ENCODE measurements at places on chromosomes 5 and 9.

- no peak for DNase-seq
Observed at GRCh38 chr5:73115399-73116051, 4.8 kb upstream of the TMEM171 start.

GRCh38 chr5:38258319-38259061, at the start of gene EGFLAM:
Gene EGFLAM (plus strand): TSS chr5:38258559. CDS start chr5:38258755, 196 bp downstream.
- DNase-seq: peak; percentile 66

DNA sequence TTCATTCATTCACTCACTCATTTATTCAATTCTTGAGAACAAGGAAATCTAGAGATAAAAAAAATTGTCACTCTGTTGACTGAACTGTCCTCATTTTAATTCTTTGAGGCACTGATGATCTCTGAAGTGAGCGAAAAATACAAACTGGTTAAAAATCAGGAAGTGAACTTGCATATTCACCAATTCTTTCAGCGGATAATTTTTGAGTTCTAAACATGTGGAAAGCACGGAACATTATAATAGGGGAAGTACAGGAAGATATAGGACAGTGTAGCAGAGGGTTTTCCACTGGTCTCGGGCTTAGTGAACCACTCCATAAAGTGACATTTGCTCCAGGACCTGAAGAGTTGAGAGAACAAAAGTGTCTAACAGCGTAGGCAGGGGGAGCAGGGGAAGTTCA, 169.5 kb downstream of the TLR4 start:
- no peak for DNase-seq

DNA sequence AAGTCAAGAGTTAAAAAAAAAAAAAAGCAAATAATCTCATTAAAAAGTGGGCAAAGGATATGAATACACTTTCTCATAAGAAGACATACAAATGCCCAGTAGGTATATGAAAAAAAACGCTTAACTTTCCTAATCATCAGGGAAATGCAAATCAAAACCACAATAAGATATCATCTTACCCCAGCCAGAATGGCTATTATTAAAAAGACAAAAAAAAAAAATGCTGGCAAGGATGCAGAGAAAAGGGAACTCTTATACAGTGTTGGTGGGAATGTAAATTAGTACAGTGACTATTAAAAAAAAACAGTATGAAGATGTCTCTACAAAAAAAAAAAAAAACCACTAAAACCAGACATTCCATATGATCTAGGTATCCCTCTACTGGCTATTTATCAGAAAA, 79.4 kb downstream of the LPAR1 start:
- DNase-seq: no peak

DNA sequence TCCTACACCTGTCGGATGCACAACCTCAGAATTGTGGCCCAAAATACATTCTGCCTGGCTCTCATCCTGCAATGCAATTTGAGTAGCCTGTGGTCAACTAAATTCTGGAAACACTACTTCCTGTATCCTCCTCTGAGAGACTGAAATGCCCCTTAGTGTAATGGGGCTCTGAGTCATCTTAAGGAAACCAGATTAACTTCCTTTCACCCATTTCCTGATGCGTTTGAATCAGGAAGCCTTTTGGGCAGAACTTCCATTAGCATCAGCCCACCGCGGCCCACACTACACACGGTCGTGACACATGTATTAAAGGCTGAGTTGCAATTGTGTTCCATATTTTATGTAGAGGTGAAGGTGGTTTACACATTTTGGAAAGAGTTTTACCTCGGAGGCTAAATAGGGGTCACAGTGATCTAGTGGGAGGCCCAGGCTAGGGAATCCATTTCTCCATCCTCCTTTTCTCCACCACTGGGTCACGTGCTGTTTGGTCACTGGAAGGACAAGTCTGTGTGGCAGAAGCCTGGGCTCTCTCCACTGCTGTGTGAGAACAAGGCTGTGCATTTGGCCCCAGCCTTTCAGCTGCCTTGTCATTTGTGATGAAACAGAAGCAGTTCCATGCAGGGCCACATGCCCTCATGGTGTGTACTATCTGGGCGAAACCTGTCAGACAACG, 55.9 kb downstream of the DAP start:
- no peak for DNase-seq

DNA sequence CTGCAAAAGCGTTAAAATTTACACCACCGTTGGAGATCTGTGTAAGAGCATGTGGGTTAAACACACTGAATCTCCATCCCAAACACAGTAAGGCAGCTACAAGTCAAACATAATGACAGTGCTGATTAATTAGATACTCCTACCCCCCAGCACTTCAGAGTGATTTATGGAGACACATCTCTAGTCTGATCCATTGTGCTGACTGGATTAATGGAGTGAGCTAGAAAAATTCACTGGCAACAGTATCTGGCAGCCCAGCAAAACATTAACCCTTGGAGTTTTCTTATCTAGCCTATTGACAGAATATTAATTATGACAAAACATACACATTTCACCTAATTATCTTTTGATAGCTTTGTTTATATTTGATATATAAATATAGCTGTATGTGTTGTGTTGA, 188.6 kb upstream of the ISL1 start:
- peak; percentile 21 for DNase-seq

DNA sequence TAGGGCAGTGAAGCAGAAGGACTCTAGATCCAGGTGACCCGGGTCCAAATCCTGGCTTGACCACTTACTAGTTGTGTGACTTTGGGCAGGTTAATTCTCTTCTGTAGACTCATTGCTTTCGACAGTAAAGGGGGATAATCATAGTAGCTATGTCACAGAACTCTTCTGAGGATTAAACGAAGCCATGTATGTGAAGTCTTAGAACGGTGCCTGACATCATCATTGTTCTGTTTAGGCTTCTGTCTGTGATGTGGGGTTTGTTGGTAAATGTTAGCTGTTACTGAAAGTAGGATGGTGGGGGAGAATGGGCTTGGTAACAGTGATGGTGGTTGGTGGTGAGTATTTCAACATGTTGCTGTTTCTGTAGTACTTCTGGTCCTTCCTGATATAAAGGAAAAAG, 73.7 kb downstream of the MAP1B start:
- no peak for DNase-seq

DNA sequence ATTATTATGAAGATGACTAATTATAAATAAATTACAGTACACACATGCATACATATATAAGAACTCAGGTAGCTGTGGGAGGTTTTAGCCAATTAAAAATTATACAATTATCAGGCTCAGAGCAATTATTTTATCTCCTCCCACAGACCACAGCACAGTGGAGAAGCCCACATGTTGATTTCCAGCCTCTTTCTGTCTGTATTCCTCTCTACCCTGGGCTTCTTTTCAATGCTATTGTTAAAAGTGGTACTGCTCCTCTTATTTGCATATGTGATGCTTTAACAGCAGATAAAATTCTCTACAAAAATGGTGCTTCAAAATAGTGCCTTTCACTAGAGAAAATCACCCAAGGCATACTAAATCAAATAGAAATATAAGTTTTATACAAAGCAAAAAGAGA, 218.7 kb downstream of the NFIB start:
- DNase-seq: no peak

DNA sequence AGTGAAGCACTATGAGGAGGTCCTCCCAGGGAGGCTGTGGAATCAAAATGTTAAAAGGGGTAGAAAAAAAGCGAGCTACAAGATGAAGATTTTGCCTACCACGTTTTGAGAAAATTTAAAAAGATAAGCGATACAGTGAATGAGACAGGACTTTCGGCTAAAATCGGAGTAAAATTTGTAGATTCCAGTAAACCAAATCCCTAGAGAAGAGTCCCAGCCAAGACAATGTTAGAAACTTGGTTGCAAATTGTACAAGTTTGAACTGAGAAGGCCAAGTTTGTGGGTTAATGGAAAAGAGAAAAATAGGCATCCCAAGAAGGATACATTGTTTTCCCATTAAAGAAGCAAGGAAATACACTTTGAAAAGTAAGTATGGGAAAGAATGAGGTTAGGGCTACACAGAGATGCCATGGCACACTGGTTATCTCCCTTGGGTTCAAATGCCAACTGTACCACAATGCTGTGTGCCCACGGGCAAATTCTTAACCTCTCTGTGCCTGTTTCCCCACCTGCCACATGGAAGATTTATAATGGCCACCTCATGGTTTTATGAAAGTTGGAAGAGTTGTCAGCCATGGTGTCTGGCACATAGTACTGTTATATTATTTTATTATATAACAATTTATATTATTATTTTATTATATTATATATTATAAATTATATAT, 16.2 kb upstream of the MGAT1 start:
- no peak for DNase-seq

- DNase-seq: no peak
Observed at GRCh38 chr5:119347991-119348390, 7.8 kb upstream of the TNFAIP8 start.

- DNase-seq: peak; percentile 50
Observed at GRCh38 chr9:18568973-18569372, 95.0 kb downstream of the ADAMTSL1 start.

- no peak for DNase-seq
Observed at GRCh38 chr5:33362915-33363314, 77.8 kb upstream of the TARS1 start.

DNA sequence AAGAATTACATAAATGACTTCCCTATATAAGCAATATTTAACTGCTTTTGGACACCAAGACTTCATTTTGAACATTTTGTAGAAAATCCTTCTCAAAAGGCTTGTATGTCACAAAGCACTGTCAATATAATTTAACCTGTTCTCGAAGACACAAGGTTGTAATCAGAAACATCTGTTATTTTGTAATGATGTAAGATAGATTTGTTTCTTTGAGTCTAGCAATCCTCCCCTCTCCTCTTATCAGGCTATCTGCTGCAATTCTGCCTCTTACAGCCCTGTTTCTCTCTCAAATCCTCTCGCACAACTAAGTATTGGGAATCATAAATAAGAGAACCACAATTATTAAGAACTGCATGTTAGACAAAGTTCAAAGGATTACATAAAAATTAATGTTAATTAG, 18.6 kb upstream of the TARS1 start:
- DNase-seq: no peak

- DNase-seq: peak; percentile 18
Observed at GRCh38 chr5:81825237-81825636, 74.3 kb upstream of the SSBP2 start.

- no peak for DNase-seq
Observed at GRCh38 chr5:120293796-120294195, 170.3 kb upstream of the PRR16 start.

GRCh38 chr5:14776602-14777001, 95.0 kb downstream of the ANKH start:
- DNase-seq: no peak

DNA sequence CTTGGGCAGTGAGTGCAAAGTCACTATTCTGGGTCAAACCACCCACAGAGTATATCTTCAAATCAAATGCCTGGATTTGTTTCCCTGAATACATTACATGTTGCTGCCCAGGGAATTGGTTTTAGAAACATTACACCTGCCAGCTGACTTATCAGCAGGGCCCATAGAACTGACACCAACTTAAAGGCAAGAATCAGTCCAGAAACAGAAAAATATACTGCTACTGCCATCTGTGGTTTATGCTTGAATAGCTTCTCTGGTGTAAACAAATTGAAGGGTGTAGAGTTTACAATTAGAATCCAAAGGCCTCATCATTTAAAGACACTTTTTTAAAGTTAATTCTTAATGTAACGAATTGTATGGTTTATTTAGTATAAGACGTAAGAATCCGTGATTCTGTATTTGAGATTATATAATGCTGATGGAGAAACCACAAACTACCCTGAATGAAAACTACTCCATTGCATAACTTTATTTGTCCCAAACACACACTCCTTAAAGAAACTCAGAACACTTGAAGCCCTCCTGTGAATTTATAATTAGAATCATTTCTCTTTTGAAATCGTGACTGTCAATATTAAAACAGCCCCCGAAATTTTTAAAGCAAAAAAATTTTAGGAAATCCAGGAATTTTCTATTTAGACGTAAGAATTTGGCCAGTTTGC, 6.2 kb downstream of the NR6A1 start:
- peak; percentile 78 for DNase-seq

GRCh38 chr5:62506659-62507460, 71.8 kb upstream of the LRRC70 start:
- DNase-seq: no peak

- no peak for DNase-seq
Observed at GRCh38 chr9:112249277-112249676, 74.2 kb upstream of the SUSD1 start.

DNA sequence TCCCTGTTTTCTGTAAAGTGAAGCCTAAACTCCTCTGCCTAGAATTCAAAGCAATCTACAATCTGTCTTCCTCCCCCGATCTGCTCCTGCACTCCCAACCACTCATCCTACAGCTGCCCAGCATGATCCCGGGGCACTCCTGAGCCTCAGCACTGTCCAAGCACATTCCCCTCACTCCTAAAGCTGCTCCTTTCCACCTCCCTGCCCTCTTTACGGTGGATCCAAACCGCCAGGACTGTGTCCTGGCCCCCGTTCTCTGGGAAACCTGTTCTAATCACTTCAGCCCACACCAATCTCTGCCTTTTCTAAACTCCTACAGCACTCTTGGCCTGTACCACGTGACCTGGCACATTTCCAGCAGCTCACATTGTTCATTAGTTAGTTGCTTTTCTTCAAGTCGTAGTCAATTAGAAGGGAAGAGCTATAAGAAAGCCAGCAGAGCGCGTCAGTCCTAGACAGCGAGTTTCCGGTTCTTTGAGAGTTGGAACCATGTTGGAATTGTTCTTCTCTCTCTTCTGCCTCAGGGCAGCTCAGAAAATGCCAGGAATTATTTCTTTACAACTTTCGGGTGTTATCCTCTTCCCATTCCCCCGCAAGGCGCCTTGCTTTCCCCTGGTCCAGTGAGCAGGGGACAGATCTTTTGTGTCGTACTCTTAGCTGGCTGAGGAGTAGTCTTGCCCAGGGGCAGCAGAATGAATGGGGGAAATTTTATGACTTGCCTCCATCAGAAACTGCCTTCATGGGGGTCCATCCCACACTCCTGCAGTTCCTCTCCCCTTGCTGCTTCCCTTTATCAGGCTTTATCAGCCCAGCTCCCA, 60.7 kb downstream of the NRG2 start:
- DNase-seq: no peak

DNA sequence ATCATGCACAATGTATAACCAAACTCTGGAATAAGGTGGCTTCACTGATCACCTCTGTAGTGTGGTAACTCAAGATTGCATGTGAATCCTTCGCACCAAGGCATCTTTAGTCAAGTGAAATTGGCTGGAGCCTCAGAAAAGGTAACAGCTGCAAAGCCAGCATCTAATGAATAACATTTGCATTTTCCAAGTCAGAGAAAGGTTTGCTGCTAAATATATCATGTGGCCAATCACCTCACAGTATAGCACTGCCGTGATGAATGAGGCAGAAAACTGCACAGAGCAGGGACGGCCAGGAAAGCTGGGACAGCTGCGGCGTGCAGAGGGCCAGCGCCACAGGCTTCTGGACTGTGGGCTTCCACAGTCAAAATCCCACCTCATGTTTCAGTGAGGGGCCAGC, 18.5 kb downstream of the MRPS27 start:
- no peak for DNase-seq

Data from NCI-H2171 (cell line).